ENCODE measurements at places on chromosomes 5 and 9. TPM values are rescaled to one million over a fixed set of nuclear protein-coding genes. Genes with fewer than 3 reads are reported as not detected.

The SOHLH1 gene
- not detected for total RNA-seq

The RASGRF2 gene
- 19.4 TPM for total RNA-seq

- DNase-seq: no peak
Measured at GRCh38 chr5:105088102-105088501, 1525.5 kb upstream of the NUDT12 start.

DNA sequence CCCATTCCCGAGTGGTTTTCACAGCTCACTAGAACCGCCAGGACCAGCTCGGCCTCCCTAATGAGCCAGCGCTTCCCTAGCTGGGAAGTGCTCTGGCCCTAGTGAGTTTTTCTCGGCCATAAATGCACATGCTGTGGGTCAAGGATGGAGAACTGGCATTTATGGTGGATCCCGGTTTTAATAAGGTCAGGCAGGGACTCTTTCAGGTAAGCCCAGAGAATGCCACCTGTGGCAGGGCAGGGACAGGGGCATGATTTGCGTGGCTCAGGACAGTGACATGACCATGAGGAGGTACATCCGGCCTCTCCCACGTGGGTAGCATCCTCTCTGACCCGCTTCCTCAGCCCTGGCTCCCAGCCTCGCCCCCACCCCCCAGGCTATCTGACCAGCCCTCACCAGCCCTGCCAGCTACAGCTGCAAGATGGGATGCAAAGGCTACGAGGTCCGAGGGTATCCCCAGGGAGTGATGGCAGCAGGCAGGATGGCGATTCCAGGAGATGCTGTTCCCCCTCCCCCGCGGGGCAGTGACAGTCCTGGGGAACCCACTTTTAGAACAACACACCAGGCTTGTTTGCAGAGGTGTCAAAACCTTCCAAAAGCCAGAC, 60.3 kb upstream of the ADAMTS2 start:
- DNase-seq: no peak

GRCh38 chr5:179763215-179763945, 30.4 kb upstream of the LTC4S start:
- DNase-seq: peak; percentile 21

The RNF180 gene
- 0.53 TPM for total RNA-seq

The TGFBI gene
- total RNA-seq: not detected
